ENCODE measurements at places on chromosomes 5 and 9.
A peak's percentile ranks its signal among the peaks of the same experiment; 100 is the strongest.

DNA sequence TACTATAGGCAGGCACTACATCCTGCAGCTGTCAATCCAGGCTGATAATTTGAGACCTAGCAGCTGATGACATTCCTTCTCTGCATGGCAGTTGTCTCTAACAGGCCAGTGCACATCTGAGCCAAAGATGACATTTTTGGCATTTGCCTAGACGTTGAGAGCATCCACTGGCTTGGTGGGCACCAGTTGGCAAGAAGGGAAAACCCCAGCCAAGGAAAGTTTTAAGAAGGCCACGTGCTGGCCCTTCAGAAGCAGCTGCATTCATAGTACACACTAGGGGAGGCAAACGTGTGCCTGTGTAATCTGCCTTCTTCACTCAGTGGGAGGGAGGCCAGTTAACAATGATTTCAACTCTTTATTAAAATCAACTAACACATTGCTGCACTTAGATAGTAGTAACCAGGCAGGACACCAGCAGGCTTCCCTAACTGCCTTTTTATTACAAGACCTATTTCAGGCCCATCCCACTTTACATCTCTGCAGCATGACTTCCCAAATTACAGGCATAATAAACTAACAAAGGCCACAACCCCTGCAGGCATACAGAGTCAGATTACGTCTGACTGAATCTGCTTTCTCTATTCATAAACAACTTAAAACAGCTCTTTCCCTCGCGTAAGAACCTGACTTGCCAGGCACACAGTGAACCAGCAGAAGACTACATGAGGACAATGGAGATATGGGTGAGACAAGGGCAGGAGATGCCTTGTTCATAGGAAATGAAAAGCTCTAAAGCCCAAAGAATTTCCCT is 576.3 kb downstream of the PDE4D start:
- no peak for DNase-seq

DNA sequence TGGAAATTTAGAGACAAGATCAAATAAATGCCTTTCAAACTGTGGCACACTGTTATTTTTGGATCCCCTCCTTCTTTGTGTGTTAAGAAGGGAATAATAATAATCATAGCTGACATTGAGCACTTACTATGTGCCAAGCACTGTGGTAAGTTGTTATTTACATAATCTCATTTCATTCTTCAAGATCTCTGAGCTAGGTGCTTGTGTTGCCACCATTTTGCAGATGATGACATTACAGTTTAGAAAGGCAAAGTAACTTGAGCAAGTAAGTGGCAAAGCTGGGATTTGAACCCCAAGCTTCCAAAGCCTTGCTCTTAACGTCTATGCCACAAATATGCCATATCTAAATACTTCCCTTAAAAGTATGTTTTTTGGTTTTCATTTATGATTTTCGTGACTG is 121.8 kb upstream of the TMEM161B start:
- DNase-seq = no peak

DNA sequence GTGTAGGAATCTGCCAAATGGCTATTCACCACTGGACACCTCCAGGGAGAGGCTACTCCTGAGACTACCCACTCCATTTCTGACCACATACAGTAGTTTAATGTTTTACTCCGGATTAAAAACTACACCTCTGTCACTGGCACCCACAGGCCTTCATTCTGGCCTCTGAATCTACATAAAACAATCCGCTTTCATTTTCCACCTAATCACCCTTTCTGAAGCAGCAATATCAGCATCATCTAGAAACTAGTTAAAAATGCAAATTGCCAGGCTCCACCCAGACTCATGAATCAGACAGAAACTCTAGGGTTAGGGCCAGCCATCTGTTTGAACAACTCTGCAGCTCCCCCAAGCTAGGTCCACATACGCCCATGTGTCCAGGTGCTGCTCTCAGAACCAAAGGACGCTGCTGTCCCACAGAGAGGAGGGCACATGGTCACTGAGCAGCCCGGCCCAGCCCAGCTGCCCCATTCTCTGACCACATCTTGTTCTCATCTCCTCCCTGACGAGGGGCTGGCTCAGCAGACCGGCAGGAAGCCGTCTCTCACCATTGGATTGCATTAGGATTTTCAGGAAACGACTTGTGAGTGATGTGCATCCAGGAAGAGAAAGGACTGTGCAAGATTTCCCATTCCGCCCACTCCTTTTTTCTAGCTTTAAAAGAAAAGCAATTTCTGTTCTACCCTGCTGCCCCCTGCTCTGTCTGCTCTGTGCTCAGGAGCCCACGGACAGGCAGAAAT is 34.7 kb downstream of the ADAM19 start:
- DNase-seq = peak; percentile 11

DNA sequence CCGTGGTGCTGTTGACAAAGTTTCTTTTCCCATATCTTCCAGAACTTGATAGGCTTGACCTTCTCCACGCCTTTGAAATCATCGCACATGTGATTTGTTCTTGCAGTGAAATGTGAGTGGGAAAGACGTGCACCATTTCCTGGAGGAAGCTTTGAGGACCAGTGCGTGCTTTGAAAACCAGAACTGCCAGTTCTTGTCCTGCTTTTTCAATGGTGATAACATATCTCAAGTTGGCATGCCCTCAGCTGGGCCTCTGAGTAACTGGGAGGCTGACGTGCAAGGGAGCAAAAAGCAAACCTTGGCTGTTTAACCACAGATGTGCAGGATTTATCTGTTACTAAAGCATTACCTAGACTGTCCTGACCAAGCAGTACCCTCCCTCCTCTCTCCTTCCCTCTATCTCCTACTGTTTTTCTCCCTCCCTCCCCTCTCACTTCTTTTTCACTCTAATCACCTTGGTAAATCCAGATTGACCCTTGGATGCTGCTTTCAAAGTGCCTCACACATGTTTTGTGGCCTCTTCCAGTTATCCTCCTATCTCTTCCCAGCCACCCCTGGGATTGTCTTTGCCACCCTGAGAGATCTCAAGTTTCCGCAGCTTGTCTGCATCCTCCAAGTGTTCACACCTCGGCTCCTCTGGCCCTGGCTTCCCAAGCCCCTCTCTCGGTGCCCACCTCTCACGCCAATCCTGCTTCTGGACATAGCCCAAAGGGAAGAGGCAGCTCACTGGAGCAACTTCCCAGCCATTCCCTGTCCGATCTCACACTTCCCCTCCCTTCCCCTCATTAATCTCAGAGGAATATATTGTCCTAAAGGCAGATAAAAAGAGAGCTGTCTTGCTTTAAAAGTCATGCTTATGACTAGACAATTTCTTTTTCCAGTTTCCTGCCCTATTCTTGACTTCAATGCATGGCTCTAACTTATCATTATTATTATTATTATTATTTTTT is 198.3 kb downstream of the ERCC6L2 start:
- no peak for DNase-seq

- no peak for DNase-seq
Measured at GRCh38 chr9:20863945-20864344, 167.5 kb downstream of the HACD4 start.

GRCh38 chr5:81854915-81855314 is 104.0 kb upstream of the SSBP2 start:
- DNase-seq = no peak

- DNase-seq = no peak
Measured at GRCh38 chr9:126521976-126522590, 91.6 kb upstream of the LMX1B start.

GRCh38 chr5:126720369-126720768 is 56.6 kb upstream of the LMNB1 start:
- no peak for DNase-seq

DNA sequence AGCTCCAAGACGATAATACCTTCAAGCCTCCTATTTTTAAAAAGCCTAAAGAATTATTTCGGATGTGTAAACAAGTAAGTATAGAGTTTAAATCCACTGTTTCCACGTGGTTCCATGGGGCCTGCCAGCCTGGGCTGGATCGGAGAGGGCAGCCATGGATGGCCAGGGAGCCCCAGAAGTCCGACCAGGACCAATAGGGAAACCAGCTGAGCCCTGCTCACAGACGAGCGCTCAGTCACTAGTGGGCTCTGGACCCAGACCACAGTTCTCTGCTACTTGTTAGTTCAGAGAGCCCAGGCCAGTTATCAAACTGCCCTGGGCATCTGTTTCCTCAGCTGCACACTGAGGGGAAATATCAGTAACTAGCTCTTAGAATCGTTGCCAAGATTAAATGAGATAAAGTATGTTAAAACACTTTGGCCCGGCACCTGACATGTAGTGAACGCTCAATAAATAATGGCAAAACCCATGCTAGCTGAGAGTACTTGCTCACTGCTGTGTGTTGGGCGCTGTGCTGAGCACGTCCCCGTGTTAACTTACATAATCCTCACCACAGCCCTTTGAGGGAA is 124.8 kb downstream of the RGS3 start:
- no peak for DNase-seq

GRCh38 chr9:136631038-136632000 is 31.4 kb upstream of the EGFL7 start:
- no peak for DNase-seq

GRCh38 chr9:98783518-98784226 is 12.7 kb downstream of the ANKS6 start:
- DNase-seq = no peak

- no peak for DNase-seq
Measured at GRCh38 chr5:147415651-147416050, 94.2 kb downstream of the DPYSL3 start.

DNA sequence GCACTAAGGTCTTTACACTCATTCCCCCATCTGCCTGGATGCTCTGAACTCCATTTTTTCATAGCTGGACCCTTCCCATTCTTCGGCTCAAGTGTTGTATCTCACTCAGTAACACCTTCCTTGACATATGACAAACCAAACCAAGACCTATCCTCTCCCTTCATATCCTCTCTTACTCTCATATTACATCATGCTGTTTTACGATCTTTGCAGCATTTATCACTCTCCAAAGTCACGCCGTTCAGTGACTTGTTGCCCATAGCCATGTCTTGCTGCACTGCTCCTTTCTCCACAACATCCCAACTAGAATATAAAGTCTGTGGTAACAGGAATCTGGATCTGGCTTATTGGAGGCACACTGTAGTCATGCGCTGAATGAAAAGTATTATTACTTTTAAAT is 923.6 kb upstream of the DMAC1 start:
- DNase-seq = no peak

- no peak for DNase-seq
Measured at GRCh38 chr9:112546149-112547012, 59.8 kb downstream of the KIAA1958 start.

GRCh38 chr5:137236849-137237507 is 262.1 kb downstream of the SPOCK1 start:
- DNase-seq = no peak

GRCh38 chr9:91433180-91433579 is 9.5 kb upstream of the NFIL3 start:
- DNase-seq = no peak

DNA sequence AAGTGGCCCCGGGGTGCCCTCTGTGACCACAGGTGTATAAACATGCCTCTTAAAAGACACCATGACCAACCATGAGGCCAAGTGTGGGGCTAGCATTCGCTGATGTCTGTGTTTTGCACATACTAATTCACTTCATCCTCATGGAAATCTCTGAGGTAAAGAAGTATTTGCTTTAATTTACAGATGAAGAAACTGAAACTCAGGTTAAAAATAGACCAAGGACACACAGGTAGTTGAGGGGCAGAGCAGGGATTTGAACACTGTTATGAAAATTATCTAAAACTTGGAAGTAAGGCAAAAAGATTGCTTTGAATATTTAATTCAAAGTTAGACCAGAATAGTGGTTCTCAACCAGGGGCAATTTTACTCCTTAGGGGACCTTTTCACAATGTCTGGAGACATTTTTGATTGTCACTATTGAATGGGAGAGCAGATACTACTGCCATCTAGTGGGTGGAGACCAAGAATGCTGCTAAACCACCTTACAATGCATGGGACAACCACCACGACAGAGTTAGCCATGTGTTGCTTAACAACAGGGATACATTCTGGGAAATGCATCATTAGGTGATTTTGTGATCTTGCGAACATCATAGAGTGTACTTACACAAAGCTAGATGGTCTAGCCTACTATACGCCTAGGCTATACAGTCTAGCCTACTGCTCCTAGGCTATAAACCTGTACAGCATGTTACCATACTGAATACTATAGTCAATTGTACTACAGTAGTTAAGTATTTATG is 8.0 kb upstream of the FXN start:
- DNase-seq = no peak

DNA sequence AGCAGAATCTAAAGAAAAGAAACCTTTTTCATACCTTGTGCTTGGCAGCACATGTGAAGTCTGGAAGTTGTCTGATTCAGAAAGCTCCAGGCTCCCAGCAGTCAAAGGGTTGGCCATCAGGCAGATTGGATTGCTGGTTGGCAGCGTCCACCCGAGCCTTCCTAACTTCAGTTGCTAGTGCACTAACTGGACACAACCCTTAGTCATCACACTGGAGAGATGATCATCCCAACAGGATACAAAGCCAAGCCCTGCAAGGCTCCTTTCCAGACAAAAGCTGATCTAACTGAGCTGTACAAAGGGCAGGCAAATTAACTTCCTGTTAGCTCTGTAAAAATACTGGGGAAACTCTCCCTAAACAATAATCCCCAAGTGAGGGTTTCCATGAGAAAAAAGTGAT is 185.6 kb downstream of the SNX18 start:
- DNase-seq = no peak

GRCh38 chr5:140576776-140577201 is 12.2 kb downstream of the SLC35A4 start:
- no peak for DNase-seq

DNA sequence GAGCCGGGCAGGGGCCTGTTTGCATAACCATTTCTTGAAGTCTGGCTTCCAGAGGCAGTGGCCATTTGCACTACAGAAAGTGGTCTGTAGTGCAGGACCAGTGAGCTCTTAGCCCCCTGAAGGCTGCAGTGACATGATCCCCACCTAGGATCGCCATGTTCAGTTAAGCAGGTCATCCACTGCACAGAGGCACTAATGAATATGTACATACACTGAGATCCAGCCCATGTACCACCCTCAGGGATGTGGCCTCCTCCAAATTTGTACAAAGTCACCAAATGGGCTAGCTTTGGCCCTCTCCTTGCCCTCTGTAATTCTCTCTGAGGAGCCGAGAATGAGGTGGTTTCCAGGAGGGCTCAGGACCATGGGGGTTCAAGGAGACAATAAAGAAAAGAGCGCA is 8.3 kb upstream of the SUSD3 start:
- no peak for DNase-seq

DNA sequence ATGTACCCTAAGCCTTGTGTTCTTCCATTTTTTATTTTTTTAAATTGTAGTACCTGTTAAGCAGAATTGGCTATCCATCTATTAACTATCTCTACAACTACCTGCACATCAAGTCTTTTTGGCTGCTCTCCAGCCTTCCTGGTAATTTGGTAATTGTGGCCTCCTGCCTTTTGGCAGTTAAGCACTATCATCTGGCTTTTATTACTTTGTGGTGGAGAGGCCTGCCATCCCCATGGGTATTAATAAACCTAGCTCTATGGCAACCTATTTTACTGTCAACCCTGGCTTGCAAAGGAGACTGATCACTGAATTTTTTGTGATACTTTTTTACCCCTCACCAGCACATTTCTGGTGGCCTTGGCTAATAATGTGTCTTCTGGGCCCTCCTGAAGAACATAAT is 20.5 kb downstream of the SELENOP start:
- DNase-seq = no peak

- no peak for DNase-seq
Measured at GRCh38 chr5:135491552-135492318, 39.6 kb upstream of the TIFAB start.

- DNase-seq = no peak
Measured at GRCh38 chr9:115404311-115404710, 286.4 kb upstream of the TNC start.

Data from esophagus squamous epithelium (tissue), 5 donors.